ENCODE measurements at places on chromosomes 11 and 22.

DNA sequence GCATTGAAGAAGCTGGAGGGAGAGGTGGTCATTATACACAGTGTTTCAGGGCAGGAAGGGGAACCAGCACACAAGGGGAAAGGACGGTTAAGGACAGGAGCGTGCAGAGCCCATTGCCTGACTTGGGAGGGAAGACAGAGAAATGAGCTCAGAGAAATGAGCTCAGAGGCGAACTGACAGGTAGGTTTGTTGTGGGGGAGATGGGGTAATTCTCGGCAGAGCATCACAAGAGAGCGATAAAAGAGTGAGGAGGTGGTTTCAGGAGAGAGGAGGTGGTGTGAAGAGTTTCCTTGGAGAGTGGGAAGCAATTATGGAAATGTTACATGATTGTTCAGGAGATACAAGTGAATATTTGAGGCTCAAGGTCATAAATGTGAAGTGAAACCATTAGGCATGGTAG lies 61.0 kb downstream of the MRGPRX1 start:
- no peak for DNase-seq

DNA sequence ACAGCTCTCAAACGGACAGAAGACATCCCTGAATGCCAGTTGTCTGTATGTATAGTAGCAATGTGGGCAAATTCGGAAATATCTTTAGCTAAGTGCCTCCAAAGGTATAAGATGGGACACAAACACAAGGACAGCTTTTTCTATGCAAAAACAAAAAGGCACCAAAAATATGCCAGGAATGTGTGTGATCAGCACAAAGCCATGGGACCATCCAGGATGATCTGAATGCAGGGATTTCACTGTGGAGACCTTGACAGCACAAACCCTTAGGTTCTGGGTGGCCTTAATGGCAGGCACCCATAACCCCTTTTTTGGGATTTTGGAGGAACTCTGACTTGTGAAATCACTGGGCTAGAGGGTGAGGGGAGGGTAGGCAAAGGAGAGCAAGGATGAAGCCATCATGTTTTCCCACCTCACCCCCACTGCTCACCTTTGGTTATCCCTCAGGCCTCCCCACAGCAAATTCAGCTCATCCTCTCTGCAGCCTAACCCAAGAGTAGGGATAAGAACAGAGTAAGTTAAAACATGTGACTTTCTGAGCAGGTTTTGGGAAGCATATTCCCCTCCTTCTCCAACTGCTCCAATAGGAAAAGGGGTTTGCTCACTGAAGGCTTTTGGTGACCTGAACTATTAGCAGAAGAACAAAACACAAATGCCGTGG lies 154.6 kb downstream of the SNX19 start:
- DNase-seq = no peak

DNA sequence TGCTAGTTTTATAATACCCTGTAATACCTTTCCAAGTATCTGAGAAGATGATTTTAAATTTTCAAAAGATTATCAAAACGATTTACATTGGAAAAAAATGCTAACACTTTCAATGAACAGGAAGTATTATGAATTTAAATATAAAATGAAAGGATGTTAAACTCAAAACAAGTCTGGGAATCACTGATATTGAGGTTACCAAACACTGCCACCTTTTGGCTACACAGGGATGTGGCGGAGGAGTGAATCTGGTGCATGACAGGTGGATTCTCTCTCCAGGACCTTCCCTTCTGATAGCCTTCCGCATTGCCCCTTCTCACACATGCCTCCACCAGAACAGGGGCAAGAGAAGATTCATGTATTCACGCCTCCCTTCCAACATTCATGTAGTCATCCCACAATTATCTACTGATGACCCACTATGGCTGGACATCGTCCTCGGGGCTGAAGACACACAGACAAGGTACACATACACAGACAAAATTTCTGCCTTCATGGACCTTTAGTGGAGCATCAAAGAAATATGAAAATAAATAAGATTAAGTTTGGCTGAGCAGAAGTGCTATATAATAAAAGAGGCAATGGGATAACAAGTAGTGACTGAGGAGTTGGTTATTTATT lies 34.7 kb downstream of the ATG16L2 start:
- DNase-seq = no peak

DNA sequence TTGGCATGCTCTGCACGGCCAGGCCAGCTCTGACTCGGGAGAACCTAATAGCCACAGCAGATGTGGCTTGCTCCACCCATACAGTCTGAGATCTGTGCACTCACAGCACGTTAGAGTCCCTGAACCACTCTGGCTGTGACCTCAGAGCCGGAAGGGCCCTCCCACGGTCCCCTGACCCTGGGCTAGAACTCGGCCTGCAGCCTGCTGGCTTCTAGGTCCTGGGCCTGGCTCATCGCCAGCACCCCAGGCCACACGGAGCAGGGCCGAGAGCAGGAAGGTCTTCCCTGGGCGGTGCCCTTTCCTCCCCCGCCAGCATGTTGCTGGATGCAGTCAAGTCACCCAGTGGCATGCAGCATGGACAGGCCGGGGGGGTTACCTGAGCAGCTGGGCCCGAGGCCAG lies 35.3 kb upstream of the TTLL12 start:
- no peak for DNase-seq

- DNase-seq = no peak
These were observed 26.3 kb upstream of the VPREB1 start for GRCh38 chr22:22218302-22218701.

GRCh38 chr22:45190202-45190872 lies 26.6 kb downstream of the NUP50 start:
- no peak for DNase-seq

DNA sequence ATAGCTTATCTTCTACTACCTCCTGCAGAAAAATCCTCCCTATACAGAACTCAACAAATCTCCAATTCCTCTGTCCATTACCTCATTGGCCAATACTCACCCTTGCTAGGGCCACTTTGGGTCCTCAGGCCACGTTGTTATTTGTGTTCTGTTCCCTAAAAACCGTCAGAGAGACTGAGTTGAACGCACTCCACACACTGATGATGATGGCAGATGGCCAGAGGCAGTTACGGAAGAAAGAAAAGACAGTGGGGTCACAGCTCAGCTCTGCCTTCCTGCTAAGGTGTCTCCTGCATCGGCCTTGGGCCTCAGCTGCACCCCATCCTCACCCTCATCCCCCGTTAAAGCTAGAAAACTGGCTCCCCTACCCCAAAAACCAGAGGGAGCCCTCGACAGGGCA lies 66.2 kb downstream of the MICAL3 start:
- DNase-seq = no peak

- DNase-seq = no peak
These were observed 373.7 kb downstream of the METTL15 start for GRCh38 chr11:28481616-28482480.

DNA sequence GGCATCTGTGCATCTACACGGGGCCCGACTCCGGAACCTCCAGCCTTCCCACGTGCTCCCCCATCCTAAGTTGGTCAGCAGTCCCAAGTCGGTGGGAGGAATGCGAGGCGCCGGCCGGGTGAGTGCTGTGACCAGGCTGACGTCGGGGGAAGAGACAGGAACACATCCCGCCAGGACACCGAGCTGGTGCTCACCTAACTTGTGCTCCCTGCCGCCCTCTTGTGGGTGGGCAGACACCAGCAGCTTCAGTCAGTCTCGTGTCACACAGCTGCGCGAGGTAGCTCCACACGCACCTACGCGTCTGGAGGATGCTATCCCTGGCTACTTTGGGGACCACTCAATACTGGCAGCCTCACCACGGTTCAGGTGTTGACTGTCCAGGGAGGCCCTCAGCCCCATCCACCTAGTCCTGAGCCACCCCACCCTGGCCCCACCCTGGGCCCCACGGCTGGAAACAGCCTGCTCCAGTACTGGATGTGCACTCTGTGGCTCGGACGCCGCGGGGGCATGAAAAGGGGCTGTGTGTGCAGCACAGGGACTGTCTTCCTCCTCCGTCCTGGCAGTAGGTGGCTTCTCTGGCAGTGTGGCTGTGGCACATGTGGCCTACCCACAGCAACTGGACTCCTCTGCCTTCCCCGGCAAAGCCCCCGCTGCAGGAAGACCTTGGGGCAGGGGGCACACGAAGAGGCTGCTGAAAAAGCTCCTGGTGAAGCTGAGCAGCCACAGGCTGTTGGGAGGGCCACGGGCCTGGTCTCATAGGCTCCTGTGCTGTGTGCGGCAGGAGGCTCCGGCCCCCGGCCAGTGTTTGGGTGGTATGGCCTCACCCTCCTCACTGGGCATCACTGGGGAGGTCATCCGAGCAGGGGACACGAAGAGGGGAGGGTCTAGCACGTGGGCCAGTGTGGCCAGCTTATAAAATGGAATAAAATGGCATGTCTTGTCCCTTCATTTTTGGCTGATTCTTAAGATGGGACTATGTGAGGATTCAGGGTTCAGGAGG lies 11.2 kb upstream of the BID start:
- DNase-seq = peak; percentile 64

All from stimulated activated CD8-positive, alpha-beta memory T cell treated with anti-CD3 and anti-CD28 coated beads, Interleukin-7, amount 100 ng/mL, for 48 hours (primary cell).